CD4-positive, CD25-positive, alpha-beta regulatory T cell (primary cell): ENCODE measurements at places on chromosomes 3 and 15.

DNA sequence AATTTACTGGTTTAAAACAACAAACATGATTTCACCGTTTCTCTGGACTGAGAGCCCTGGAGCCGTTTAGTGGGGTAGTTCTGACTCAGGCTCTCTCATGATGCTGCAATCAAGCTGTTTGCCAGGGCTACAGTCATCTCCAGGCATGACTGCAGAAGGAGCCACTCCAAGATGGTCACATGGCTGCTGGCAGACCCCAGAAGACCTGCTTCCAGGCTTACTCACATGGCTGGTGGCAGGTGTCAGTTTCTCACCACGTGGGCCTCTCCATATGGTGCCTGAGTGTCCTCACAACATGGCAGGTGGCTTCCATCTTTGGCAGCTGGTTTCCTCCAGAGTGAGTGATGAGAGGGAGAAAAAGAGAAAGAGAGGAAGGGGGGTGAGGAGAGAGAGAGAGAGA lies 378.3 kb upstream of the RGMA start:
- no peak for DNase-seq

GRCh38 chr3:173688216-173688842 lies 290.8 kb downstream of the NLGN1 start:
- DNase-seq = no peak

DNA sequence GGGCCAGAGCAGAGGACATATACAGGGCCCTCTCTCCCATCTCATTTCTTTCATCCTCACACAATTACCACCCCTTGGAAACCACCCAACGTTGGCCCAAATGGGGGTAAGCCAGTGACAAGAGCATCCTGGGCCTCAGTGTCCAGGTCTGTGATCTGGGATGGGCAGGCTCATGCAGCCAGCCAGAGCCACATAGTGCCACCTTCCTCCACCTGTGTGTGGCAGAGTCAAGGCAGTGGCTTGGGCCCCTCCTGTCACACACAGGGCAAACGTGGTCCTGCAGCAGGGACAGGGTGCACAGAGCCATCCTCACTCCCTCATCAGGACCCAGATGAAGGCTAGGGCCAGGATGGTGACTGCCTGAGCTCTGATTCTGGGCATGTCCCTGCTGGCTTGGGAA lies 2.3 kb upstream of the MYL3 start:
- DNase-seq = no peak

GRCh38 chr3:185677146-185677829 lies 91.2 kb downstream of the SENP2 start:
- peak; percentile 56 for DNase-seq

- DNase-seq = no peak
Observed at GRCh38 chr3:51282931-51283330, 102.2 kb upstream of the MANF start.

DNA sequence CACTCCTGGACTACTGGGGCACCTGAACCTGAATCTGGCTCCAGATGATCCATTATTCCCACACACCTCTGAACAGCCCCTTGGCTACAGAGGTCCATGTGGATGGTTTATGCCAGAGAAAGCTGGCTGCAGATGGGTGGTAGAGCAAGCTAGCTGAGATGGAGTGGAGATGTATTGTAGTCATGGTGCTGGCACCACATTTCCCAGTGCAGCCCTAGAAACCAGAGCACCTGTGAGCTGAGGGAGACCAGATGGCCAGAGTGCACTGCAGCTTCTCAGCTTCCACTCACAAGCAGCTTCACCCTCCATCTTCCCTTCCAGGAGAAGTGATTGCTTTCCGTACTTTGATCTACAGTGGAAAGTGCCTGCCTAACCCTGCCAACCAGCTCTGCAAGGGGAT lies 29.9 kb downstream of the RBP1 start:
- no peak for DNase-seq

- no peak for DNase-seq
Observed at GRCh38 chr3:21573291-21573690, 177.7 kb downstream of the ZNF385D start.

DNA sequence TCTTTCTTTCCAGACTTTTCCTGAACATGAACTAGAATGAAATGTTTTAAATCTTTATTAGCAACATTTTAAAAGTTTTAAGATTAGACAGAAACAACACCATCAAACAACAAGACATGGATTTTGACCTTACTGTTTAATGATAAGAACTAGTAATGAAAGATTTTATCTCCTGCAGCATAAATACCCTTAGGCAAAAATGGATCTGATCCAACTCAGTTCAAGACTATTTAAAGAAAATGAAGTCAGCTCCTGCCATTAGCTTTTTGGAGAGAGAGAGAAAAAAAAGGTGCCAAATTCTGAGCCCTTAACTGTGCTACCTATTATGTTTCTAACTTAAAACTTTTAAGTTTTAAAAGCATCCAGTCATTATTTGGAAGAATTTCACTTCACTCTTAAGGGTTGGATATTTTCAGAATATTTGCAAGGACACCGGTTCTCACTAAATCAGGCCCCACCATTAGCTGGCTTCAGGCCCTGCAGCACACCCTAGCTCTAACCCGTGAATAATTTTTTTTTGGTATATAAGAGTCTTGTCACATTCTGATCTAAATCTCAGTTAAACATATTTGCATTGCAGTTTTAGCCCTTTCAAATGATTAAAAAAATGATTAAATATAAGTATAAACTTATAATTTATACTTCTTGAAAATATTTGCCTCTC lies 60.0 kb downstream of the NR1I2 start:
- DNase-seq = no peak

- DNase-seq = no peak
Observed at GRCh38 chr15:62089616-62090015, 22.8 kb downstream of the C2CD4A start.

DNA sequence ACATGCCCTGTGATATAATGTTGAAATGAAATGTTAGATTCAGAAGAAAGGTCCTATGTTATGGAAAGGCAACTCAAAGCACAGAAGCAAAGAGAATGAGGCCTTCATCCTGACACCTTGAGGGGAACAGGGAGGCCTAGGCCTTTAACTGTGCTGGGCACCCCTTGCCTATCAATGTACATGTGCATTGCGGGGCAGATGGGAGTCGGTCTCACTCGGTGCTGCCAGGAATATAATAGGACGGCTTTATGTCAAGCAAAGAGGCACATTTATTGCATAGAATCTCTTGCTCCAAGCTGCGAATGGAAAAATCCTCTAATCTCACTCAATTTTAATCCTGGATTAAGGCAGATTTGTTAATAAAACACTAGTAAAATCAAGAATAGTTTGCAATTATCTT lies 301.0 kb upstream of the SOX14 start:
- DNase-seq = no peak

GRCh38 chr3:122962149-122962548 lies 65.4 kb downstream of the SEMA5B start:
- no peak for DNase-seq

DNA sequence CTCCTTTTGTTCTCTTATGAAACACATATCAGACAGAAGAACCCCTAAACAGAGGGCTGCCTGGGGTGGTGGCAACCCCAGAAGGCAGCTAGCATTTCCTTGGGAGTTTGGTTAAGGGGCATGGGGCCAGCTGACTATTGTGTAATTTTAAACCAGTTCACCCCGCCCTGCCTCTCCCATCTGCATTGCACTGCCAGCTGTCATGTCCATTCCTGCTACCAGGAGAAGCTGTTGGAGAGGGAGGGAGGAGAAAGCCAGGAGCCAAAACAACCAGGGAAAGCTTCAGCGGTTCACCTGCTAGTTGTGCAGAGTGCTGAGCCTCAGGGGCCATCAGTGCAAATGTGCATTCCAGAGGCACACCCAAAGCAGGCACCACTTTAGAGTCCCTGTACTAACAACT lies 47.6 kb upstream of the ATP1B3 start:
- no peak for DNase-seq

- no peak for DNase-seq
Observed at GRCh38 chr3:127210654-127210943, 17.7 kb downstream of the PRR23E start.

DNA sequence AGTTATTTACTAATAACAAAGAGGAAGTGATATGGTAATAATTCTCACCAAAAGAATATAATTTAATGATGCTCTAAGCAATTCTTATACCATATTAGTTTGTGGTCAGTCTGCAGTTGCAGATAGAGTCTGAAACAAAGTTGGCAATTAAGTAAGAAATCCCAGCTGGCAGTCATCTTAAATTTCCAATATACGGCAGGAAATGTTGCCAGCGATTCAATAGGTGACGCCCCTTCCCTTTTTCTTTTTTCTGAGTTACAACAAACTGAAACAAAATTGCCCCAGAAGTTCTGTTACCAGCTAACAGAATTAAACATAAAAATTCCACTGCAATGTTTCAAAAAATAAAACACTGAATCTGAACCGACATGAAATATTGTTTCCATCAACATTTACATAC lies 26.7 kb downstream of the LRRFIP2 start:
- no peak for DNase-seq

- DNase-seq = no peak
Observed at GRCh38 chr3:25449857-25450256, 21.8 kb downstream of the RARB start.

- no peak for DNase-seq
Observed at GRCh38 chr3:181713280-181713647, 1.5 kb downstream of the SOX2 start.

- no peak for DNase-seq
Observed at GRCh38 chr3:161890147-161890625, 393.6 kb downstream of the OTOL1 start.

DNA sequence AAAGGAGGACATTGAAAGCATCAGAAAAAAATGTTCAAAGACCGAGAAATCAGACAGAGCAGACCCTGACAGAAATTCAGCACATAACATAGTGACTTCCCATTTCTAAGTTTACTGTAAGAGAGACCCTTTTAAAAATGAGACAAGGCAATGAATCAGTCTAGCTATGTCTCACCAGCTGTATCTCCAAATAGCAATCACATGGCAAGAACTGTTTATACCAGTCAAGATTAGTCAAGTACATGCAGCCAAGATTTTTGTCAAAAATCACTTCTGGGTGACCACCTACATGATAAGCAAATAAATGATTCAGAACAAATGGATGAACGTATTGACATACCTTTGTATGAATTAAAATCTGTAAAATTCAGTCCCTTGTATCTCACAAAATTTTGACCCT lies 138.0 kb downstream of the DTWD1 start:
- DNase-seq = no peak

- no peak for DNase-seq
Observed at GRCh38 chr3:141442914-141443313, 43.9 kb upstream of the RASA2 start.

DNA sequence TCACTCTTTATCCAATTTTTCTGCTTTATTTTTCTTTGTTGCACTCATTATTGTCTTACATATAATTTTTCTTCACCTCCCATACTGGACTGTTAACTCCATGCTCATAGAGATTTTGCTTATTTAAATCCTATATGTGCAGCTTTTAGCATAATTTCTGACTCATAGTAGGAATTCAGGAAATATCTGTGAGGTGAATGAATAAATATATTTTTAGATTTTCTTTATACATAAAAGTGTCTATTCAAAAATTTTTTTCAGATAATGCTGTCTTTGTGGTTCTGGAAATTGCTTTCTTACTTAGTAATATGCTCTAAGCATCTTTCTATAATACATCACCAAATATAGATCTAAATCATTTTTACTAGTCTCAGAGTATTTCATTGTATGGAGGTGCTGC lies 191.8 kb upstream of the SUCLG2 start:
- DNase-seq = no peak
